ENCODE measurements at places on chromosomes 3 and 15.

DNA sequence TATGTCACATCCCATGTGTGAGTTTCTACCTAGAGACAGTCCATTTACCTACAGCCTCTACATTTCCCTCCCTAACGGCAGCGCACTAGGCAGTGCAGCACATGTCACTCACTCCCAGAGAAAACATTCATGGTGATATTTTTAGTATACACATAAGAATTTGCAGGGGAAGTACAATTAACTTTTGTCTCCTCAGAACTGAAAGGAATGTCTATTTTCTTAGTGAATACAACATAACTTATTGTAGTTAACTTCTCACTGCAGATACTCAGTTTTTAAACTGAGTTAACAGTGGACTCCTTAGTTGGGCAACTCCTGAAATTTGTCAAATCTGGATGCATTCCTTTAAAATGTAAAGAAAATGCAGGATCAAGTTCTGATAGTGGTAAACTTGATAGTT lies 4.5 kb upstream of the ZBTB47 start:
- DNase-seq: no peak

DNA sequence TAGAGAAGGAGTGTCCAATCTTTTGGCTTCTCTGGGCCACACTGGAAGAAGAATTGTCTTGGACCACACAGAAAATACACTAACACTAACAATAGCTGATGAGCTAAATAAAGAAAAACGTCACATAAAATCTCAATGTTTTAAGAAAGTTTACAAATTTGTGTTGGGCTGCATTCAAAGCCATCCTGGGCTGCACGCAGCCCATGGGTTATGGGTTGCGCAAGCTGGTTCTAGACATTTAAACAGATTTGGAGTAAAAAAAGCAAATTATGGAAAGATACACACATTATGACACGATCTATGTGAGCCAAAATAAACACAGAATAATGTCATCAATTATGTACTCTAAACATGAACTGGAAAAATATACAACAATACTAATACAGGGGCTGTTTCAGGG lies 703.3 kb upstream of the LMCD1 start:
- DNase-seq: no peak

- DNase-seq: no peak
Measured at GRCh38 chr15:89399238-89400115, 64.9 kb upstream of the POLG start.

DNA sequence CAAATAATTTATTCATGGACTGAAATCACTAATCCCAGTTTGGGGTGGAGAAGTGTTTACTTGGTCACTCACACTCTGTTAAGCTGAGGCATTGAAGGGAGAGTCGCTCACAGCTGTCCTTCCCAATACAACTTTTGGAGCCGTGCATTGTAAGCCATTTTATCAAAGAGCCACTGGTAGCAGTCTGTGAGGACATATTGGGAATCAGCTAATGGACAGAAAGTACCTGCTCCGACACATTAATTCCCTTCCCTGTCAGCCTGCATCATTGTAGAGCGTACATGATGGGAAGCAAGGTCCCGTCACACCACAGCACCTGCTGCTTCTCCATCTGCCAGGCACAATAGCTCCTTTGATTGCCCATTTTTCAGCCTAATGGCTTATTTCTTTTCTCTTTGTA lies 643.2 kb downstream of the SQOR start:
- DNase-seq: no peak

GRCh38 chr3:172648747-172649146 lies 62.1 kb downstream of the NCEH1 start:
- no peak for DNase-seq

DNA sequence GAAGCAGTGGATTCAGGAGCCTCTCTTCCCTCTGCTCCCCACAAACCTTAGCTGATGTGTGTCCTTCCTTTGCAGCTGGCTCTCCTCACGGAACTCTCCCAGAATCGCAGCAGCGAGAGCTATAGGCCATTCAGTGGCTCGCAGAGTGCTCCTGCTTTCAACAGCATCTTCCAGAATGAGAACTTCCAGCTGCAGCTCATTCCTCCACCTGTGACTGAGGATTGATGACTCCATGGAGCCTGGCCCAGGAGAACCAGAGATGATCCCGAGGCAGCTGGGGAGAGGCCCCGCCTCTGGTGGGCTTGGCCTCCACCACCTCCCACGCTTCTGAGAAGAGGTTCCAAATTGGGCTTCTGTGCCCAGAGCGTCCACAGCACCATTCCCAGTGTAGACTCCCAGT lies 101.1 kb downstream of the C3orf70 start:
- DNase-seq: no peak

- DNase-seq: no peak
Measured at GRCh38 chr3:31232055-31233025, 300.4 kb upstream of the STT3B start.

DNA sequence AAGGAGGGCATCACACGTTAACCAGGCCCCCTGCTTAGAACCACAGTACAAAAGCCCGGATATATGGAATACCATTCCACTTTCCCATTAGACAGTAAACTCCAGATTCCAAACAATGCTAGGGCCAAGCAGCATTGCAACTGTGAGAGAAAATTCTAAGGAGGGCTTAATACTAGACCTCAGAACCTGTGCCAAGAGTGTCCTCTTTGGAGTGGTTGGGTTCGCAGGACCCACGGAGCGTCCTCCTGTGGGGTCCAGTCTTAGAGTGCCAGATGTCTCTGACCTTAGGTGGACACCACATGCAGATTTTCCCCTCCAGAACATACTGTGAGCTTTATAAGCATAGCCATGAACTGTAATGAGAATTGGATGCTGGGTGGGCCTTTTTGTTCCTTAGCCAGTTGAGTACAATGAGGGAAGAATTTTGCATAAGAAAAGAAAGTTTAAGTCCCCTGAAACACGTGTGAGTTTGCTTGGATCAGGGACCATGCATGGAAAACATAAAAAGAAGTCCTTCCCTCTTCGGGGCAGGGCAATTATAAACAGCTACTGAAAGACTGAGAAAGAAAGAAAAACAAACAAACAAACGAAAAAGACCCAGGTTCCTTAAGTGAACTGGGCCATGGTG lies 325.7 kb downstream of the NEK10 start:
- DNase-seq: no peak

DNA sequence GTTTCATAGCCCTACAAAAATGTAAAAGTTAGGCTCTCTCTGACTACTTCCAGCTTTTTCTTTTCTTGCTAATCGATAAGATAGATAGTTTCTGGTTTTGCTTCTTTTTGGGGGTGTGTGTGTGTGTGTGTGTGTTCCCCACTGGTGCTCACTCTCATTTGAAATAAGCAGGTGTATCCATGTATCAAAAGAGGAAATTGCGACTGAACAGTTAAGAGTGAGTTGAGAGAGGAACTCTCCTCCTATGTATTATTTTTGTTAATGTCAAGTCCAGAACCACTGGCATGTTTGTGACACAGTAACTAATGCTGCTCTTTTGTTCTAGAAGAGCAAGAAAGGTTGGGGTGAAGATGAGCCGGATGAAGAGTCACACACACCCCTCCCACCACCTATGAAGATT lies 96.7 kb upstream of the UMPS start:
- no peak for DNase-seq

DNA sequence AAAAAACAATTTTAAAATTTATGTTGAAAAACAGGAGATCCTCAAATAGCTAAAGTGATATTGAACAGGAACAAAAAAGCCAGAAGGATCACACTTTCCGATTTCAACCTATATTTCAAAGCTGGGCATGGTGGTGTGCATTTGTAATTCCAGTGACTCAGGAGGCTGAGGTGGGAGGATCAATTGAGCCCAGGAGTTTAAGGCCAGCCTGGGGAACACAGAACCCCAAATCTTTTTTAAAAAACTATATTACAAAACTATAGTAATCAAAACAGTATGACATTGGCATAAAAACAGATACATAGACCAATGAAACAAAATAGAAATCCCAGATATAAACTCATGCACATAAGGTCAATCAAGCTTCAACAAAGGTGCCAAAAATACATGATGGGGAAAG lies 68.4 kb downstream of the MEX3B start:
- DNase-seq: no peak

- no peak for DNase-seq
Measured at GRCh38 chr3:186782542-186783057, 777 bp upstream of the EIF4A2 start.
